ENCODE measurements at places on chromosomes 3 and 15.

DNA sequence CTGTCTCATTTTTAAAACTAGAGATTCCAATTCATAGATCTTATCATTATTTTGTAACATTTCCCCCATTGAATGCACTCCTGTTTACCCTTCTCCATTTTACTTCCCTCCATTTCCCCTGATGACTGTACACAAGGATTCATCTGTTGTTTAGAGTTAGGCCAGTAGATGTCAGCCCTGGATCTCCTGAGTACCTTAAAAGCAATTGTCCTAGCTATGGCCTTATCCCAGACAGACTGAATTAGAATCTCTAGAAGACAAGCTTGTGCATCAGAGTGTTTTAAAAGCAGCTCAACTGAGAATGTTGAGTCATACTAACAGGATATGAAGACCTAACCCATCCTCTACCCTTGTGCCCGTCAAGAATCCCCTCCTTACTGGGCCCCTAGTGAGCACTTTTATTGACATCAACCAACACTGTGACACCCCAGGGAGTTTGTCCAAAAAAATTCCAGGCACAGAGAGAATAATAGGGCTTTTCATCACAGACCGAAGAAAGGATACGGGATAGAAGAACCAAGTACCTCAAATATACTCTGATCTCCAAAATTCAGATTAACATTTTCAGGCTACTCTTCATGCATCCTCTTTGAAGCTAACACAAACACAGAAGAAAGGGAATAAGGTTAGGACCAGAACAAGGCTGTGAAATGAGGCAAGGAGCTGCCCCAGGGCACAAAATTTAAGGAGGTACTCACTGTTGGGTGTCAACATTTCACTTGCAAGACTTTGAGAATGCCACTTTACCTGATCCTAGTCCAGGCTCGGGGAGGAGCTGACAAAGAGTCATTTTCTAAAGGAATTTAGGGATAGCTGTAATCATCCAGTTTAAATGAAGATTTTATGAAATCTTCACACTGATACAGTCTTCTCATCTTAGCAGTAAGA, 17.1 kb downstream of the ZBED2 start:
- DNase-seq = peak; percentile 6

GRCh38 chr3:123791417-123791816, 92.7 kb downstream of the MYLK start:
- no peak for DNase-seq

DNA sequence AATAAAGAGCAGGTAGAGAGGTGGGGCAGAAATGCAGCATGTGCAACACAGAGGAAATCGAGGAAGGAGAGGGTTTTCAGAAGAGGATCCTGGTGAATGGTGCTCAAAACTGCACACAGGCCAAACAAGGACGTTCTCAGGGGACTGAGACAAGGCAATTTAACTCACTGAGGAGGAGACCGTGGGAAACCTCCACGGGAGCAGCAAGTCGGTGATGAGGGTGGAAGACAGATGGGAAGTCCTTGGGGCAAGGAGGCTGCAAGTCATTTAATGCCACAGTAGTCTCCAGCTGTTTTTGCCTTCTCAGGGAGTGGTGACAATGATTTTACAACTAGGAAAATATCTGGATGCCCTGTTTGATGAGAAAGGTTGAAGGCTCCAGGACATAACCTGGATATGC, 11.5 kb upstream of the PDIA5 start:
- DNase-seq = no peak

DNA sequence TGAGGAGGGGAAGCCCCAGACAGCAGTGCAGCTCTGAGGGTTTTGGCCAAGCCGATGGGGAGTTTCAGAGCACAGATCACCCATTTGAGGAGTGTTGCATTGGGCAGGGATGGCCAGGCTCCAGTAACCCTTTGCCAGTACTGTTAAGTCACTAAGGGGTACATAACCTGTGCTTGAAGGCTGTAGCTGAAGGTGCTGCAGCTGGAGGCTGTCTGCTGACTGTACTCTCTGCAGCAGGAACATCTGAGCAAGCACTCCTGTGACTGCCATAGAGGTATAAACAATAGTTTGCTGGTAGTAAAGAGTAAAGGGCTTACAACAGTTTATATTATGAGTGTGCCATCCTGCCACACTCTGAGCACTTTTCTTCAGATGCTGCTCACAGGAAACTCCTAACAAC, 297.8 kb downstream of the EPHA3 start:
- DNase-seq = no peak

DNA sequence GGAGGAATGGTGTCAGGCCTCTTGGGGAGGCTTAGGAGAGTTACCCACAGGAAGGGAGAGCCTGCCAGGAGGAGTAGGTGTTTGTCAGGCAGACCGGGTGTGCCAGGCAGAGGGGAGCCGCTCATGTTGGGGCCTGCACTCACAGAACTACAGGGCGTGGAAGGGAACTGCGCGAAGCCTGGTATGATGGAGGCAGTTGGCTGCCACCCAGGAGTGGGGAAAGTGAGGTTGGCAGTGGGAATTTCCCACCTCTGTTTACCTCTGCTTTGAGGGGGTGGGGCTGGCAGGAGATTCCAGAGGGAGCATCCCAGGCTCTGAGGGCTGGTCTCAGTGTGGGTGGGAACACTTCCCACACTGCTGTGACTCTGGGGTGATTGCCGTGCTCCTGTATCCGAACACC, 99.9 kb downstream of the SLCO3A1 start:
- DNase-seq = no peak

DNA sequence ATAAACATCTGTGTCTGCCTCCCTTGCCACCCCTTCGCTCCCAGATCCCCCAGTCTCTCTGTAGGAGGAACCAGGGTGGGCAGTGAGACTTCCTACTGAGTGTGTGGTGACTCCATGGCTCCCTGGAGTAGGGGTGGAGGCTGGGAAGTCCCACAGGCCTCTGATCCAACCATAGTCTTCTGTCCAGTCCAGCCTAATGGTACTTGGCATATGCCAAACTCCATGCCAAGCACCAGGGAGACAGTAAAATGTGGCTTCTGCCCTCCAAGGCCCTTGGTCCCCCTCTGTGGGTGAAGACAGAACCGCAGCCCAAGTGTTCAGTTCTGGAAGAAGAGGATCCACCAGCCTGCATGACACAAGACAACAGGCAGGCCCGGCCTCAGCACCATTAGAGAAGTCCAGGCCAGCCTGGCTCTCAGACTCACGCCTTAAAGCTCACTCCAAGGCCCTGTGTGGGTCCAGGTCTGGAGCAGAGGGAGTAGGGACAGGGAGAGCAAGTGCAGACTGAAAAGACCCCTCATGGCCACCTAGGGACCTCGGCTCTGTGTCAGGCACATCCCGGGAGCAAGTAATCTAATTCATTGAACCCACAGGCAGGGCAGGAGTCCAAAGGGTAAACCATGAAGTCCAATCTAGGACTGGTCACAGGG, 112.7 kb downstream of the ETFA start:
- no peak for DNase-seq

DNA sequence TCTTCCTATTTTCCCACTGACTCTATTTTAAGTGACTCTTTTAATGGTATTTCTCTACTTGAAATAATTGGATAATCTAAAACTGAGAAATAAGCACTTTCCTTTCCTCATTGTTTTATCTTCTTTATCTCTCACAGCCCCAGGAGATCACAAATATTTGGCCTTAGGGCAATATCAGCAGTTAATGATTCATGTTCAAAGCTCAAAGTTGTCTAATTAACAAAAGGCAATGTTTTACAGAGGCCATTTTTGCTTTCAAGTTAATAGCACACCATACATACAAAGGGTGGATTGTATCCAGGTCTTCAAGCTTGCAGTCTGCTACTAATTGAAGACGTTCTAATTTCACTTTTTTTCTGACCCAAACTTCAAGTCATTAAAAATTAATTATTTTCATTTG, 120.1 kb downstream of the LRRN1 start:
- no peak for DNase-seq

DNA sequence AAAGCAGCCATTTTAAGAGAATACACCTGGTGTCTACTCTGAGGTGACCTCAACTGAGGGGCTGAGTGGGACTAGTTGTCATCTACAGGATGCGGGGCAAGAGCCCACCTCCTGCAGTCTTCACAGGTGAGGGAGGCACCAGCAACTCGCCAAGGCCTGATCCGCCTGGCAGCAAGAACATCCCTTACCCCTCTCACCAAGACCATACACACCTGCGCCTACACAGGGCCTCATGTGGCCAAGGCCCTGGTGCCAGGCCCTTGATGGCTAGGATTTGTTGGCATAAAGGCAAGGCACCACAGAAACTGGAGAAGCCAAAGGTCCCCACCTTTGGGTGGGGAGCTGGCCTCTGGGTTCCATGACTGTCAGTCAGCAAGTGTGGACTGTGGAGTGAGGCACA, 18.4 kb downstream of the ELP6 start:
- DNase-seq = no peak

GRCh38 chr3:137695351-137695750, 68.8 kb upstream of the SOX14 start:
- no peak for DNase-seq

DNA sequence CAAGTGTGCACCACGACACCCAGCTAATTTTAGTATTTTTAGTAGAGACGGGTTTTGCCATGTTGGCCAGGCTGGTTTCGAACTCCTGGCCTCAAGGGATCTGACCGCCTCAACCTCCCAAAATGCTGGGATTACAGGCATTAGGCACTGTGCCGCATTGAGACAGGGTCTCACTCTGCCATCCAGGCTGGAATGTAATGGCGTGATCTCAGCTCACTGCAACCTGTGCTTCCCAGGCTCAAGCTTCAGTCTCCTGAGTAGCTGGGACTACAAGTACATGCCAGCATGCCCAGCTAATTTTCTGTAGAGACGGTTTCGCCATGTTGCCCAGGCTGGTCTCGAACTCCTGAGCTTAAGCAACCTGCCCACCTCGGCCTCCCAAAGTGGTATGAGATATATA, 51.6 kb downstream of the ACAD9 start:
- no peak for DNase-seq

DNA sequence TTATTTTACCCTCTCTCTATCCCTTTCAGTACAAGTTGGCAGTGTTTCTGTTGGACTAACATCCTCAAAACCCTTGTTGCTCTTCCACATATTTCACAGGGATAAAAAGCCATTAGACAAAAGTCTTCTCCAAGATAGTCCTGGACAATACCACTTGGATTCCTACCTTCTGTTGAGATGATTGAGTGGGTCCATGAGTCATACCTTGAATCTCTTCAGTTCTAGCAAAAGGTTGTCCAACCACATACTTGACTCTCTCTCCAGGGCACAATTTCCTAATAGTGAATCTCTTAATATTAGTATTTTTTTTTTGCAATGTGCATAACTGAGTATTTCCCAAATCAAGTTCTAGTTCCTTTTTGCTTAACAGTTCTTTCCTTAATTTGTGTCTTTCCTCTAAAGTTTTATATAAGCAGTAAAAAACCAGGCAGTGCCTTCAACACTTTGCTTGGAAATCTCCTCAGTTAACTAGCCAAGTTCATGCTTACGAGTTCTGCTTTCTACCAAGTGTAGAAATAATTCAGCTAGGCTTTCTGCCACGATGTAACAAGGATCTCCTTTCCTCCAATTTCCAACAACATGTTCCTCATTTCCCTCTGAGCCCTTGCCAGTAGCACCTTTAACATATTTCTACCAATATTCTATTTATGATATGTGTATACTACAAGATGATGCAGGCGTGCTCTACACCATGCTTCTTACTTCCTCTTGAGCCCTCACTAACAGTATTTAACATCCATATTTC, 68.3 kb upstream of the NEO1 start:
- no peak for DNase-seq

DNA sequence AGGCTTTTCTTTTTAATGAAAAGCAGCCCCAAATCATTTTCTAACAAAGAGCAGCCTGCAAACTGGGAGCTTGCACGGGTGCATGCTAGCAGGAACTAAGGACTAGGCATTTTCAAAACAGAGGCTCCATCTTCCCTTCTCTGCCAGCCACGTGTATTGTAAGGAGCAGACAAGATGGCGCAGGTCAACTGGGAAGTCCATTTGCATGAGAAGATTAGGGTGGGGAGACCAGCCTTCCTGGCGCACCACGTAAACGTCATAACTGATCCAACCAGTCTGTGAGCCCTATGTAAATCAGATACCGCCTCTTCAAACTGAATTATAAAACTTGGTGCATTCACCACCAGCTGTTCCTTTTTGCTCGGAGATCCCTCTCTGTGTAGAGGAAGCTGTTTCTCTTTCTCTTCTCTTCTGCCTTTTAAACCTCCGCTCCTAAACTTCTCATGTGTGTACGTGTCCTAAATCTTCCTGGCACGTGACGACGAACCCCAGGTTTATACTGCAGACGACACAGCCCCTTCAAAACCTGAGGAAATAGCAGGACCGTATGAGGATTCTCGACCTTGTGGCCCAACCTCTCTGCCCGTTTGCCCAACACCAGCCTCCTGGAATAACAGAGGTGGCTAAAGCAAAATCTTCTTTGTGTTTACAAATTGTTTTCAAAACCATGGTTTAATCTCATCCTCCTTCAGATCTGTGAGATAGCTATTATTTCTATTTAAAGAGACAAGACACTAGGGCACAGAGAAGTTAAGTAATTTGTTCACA, 26.4 kb upstream of the SLC30A4 start:
- no peak for DNase-seq

DNA sequence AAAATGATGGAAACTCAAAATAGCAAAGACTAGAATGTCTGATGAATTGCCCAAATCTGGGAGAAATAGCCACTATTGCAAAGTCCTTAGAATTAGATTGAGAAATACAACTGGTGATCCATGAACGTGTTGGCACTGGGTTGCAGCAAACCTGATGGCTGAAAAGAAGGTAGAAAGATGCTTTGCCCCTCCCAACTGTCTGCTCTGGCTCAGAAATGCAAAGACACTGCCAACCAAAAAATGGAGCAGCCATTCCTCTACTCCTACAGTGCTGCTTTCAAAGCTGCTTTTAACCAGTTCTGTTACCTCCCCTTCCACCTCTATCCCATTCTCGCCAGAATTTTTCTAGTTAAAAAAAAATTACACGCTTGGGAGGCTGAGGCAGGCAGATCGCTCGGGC, 60.7 kb downstream of the CPA3 start:
- DNase-seq = no peak

DNA sequence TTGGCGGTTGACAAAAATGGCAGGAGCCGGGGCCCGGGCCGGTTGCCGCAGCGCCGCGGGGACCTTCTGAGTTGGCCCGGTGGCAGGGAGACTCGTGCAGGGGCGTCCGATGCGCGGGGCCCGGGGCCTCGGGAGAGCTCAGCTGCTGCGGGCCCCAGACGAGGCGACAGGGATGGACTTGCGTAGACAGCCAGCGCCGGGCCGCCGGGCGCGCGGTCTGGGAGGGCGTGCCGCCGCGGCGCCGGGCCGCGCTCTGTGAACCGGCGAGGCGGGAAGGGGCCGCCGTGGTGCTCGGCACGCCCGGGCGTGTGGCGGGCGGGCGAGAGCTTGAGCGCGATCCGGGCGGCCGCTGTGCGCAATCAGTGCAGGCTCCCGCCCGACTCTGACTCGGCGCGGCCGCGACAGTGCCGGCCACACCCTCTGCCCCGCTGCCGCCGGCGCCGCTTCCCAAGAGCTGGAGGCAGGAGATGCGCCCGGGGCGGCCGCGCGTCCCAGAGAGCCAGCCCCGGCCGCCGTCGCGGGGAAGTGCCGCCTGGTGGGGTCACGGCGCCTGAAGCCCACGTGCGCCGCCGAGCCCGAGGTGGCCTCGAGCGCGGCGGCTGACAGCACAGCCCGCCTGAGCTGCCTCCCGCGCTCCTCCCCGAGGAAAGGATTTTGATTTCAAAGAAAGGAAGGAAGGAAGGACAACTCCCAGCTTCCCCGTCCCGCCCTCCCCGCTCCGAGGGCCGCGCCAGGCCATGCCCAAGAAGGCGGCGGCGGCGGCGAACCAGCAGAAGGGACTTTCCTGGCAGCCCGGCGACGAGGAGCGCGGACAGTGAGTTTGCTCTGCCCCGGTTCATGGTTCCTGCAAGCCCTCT, 657 bp downstream of the TLNRD1 start:
- peak; percentile 79 for DNase-seq

Measured in inflammatory macrophage treated with lipopolysaccharide for 4 hours (primary cell).